ENCODE measurements at places on chromosomes 7 and 10. TPM values are rescaled to one million over a fixed set of nuclear protein-coding genes. Genes with fewer than 3 reads are reported as not detected.

Gene MIOS
- 46.5 TPM for total RNA-seq

Gene NEUROG3
- not detected for total RNA-seq

- peaks cover 22% of the 10 kb centered on the region for H3K4me1 ChIP-seq
- H3K27me3 ChIP-seq = no peaks in the 10 kb centered on the region
- no peak overlapping the region for H3K27ac ChIP-seq
- H3K4me3 ChIP-seq = no peak overlapping the region
- peaks cover 5% of the 10 kb centered on the region for H3K36me3 ChIP-seq
- DNase-seq = no peak
These were observed 72.1 kb downstream of the PTPRE start for GRCh38 chr10:127979045-127979444.

DNA sequence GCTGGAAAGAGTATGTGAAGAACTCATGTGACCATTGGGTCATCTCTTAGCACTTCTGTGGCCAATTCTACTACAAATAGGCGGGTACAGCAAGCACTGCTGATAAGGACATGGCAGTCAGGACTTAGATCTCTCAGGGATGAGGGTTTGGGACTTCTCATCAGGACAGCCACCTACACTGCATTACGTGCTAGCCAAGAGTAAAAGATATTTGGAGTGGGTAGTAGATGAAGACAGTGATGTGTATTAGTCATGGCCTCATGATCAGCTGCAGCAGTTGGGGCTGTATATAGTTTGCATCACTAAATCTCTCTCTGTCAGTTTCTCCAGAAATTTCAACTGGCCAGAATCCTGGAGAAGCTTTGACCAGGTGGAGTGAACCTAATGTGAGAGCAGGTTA lies 9.2 kb downstream of the TAS2R60 start:
- H3K27me3 ChIP-seq = no peaks in the 10 kb centered on the region
- no peak for DNase-seq
- H3K27ac ChIP-seq = no peak overlapping the region
- no peak overlapping the region for H3K4me3 ChIP-seq

- H3K36me3 ChIP-seq = peaks cover 4% of the 10 kb centered on the region
- H3K27me3 ChIP-seq = no peaks in the 10 kb centered on the region
- DNase-seq = no peak
These were observed 188.5 kb downstream of the SNX10 start for GRCh38 chr7:26480156-26480555.

DNA sequence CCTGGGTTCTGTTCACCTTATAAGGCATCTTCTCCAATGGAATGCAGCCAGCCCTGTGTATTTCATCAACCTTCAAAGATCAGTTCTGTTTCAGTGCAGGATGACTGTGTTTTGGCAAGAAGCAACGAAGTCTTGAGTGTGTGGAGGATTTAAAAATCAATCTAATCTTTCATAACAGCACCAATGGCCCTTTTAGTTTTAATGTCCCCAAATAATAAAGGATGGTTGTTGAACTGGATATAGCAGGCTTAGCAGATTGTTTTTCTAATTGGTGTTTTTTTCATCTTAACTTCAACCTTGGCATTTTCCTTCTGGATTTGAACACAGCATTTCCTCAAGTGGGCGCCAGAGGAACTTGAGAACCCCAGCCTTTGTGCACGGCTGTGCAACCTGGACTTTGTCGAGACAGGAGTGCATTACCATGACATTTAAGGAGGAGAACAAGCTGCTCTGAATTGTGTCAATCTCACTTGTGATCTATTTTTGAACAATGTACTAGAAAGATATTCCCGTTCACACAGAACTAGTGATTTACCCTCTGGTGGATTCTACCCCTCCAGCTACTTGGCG lies 313.3 kb upstream of the AKR1E2 start:
- H3K27ac ChIP-seq = no peak overlapping the region
- no peaks in the 10 kb centered on the region for H3K27me3 ChIP-seq

GRCh38 chr10:7525314-7526016 lies 114.6 kb upstream of the SFMBT2 start:
- no peaks in the 10 kb centered on the region for H3K36me3 ChIP-seq
- peak; percentile 71 for DNase-seq
- no peak overlapping the region for H3K4me3 ChIP-seq
- peaks cover 35% of the 10 kb centered on the region for H3K27me3 ChIP-seq
- H3K4me1 ChIP-seq = no peaks in the 10 kb centered on the region
- H3K27ac ChIP-seq = no peak overlapping the region

DNA sequence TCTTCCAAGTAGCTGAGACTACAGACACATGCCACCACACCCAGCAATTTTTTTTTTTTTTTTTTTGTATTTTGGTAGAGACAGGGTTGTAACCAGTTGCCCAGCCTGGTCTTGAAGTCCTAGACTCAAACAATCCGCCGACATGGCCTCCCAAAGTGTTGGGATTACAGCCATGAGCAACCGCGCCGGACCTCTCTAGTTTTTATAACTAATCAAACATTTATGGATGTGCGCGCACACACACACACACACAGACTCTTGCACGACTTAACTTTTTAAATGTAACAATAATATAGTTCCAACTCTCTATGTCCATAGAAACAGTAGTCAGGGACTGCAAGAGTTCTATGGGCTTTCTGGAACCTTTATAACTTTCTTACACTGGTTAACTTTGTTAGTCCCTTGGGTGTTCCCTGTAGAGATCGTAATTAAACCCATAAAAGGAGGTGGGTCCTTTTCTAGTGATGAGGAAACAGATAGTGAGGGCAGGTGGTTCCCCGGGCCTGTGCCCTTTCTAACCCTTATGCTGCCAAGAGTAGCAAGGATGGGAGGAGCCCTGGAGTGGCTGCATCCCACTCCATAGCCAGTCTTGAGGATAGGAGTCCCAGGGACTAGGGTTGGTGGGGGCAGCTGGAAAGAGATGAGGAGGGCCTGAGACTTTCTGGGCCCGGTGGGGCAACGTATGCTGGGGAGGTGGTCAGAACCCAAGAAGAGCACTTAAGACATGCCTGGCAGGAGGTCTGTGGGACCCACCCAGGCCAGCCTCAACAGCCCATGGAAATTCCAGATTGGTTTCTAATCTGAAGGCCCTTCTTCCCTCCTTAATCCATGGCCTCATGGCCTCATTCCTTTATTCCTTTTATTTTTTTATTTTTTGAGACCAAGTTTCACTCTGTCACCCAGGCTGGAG lies 8.6 kb downstream of the MARVELD1 start:
- peaks cover 21% of the 10 kb centered on the region for H3K4me1 ChIP-seq
- peaks cover 22% of the 10 kb centered on the region for H3K36me3 ChIP-seq
- no peak for DNase-seq
- H3K4me3 ChIP-seq = no peak overlapping the region
- H3K27me3 ChIP-seq = no peaks in the 10 kb centered on the region
- peak overlapping the region; percentile 60 for H3K27ac ChIP-seq

GRCh38 chr10:86411281-86411841 lies 44.8 kb upstream of the GRID1 start:
- H3K36me3 ChIP-seq = peaks cover 12% of the 10 kb centered on the region
- H3K4me3 ChIP-seq = peak overlapping the region; percentile 12
- H3K4me1 ChIP-seq = peaks cover 26% of the 10 kb centered on the region
- DNase-seq = no peak
- peak overlapping the region; percentile 82 for H3K27ac ChIP-seq

GRCh38 chr10:79246606-79247275 lies 100.5 kb upstream of the PPIF start:
- no peaks in the 10 kb centered on the region for H3K27me3 ChIP-seq
- no peak for DNase-seq
- H3K4me3 ChIP-seq = no peak overlapping the region
- H3K36me3 ChIP-seq = peaks cover 4% of the 10 kb centered on the region
- H3K4me1 ChIP-seq = peaks cover 16% of the 10 kb centered on the region
- no peak overlapping the region for H3K27ac ChIP-seq

DNA sequence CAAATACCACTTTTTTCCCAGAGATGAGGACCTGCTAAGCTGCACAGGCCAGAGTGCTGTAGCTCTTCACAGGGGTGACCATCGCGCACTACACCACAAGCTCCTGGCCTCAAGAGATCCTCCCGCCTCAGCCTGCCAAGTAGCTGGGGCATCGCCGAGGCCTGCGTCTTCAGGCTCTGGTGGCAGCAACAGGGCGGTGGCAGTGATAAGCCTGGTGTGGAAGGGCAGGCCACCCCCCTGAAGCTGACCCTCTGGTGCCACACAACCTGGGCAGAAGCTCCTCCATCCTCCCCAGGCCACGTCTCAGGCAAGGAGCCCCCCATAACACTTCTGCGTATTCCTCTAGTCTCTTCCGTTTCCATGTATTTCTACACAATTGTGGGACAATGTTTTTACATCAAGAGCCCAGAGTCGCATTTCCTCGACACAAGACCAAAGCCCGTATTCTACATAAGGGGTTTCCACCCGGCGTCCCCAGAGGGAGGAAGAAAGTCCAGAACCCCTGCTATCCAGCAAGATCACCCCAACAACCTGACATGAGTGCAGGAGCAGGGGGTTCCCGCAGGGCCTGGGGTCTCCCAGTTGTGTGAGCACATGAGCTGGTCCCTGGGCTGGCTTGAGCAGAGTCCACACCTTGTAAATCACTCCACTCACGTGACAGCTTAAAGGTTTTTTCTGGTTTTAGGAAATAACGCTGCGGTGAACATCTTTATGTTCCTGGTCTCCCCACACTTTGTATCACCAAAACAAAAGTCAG lies 37.6 kb upstream of the NCAPG2 start:
- H3K27ac ChIP-seq = no peak overlapping the region
- peaks cover 48% of the 10 kb centered on the region for H3K36me3 ChIP-seq
- H3K4me3 ChIP-seq = no peak overlapping the region
- H3K27me3 ChIP-seq = no peaks in the 10 kb centered on the region
- H3K4me1 ChIP-seq = no peaks in the 10 kb centered on the region

DNA sequence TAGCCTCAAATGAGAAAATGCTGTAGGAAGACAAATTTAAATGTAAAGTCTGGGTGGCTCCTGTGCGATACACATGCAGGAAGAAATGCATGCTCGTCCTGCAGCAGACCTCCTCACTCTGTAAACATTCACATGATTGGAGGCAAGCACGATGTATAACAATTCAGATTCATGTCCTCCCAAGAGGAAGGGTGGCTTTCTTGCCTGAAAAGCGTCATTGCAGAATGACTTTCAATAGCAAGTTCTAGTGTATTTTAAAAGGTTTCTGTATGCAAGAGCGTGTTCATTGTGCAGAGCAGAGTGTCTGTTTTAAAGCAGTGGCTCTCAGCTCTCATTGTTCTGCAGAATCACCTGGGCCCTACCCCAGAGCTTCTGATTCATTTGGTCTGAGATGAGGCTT lies 170.3 kb upstream of the CELF2 start:
- no peaks in the 10 kb centered on the region for H3K36me3 ChIP-seq
- no peak overlapping the region for H3K4me3 ChIP-seq

DNA sequence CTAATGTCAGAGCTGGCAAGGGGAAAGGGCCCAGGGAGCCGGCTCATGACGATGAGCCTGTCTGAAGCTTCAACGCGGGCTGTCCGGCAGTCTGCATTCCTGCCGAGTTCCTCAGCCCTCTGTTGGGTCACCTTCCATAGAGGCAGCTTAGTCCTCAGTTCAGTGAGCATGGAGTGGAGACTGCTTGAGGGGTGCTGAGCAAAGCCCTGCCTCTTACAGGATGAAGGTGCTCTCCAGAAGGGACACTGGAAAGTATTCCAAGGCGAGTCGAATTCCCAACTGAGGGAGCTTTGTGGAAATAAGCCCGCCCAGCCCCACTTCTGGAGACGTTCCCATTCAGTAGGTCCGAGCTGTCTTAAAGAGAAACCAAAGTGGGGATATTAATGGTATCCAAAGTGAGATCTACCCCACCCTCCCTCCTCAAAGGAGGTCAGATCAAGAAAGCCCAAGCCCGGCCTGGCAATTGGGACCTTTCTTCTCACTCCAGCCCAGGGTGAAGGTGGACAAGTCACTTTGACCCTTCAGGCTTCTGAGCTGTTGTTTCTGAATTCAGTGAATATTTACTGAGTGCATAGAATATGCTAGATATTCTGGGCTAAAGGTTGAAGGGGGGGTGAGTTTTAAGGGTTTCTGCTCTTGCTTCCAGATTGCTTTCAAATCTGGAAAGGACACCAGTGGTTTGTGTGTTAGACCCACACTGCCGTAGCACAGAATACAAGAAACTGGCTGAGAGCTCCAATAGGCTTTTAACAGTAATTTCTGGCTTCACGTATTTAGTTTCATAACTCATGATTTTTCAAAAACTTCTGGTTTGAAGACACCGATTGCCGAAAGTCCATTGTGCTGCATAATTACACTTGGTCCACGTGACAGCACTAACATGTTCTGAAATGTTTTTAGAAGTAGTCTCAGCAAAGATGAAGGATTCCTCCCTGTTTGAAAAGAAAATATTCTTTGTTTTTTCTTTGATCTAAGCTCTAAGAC lies 3.5 kb downstream of the EGFR start:
- H3K4me3 ChIP-seq = peak overlapping the region; percentile 84
- H3K4me1 ChIP-seq = peaks cover 68% of the 10 kb centered on the region
- no peaks in the 10 kb centered on the region for H3K27me3 ChIP-seq
- H3K36me3 ChIP-seq = peaks cover 61% of the 10 kb centered on the region
- DNase-seq = no peak
- peak overlapping the region; percentile 84 for H3K27ac ChIP-seq

DNA sequence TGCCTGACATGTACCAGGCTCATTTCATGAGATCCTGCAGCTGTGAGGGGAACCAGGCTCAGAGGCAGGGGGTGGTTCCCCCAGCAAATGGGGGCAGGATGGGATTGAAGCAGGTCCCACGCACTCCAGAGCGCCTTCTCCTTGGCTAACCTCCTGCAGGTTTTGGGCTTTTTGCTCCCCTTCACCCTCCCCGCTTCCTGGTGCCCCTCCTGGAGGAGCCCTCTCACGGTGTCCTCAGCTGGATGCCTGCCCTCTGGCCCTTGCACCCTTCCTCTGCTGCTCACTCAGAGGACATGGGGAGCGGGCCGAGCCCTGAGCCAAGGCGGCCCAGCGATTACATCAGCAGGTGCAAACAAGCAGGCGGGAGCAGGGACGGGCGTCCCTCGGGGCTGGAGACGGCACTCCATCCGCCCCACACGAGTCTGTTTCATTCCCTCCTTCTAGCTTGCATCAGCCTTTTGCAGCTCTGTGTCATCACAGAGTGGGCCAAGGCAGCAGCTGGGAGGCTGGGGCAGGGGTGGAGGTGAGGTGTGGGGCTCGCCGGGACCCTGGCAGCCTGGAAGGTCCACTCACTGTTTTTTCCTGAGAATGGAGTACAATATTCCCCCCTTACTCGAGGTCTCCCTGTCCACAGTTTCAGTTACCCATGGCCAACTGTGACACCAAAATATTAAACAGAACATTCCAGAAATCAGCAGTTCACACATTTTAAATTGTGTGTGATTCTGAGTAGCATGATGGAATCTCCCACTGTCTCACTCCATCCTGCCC lies 52.7 kb upstream of the SLC29A3 start:
- no peak overlapping the region for H3K4me3 ChIP-seq
- DNase-seq = no peak
- peaks cover 94% of the 10 kb centered on the region for H3K27me3 ChIP-seq
- H3K4me1 ChIP-seq = no peaks in the 10 kb centered on the region

DNA sequence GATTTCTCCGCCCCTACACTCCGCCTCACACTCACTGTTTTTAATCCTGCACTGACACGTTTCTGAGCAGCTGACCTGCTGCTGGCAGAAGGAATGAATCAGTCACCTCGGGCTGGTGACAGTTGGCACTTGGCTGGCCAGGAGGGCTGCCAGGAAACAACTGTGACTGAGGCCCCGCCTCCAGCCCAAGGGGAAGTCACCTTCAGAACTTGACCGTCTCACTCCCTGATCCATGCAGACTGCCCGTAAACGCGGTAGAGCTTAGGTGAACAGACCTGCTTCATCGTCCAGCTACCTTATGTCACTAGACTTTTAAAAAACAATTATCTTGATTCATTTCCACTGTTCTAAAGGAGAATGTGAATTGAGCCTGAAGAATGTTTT lies 107.5 kb downstream of the DOCK1 start:
- H3K27me3 ChIP-seq = no peaks in the 10 kb centered on the region
- peak overlapping the region; percentile 54 for H3K27ac ChIP-seq
- peaks cover 20% of the 10 kb centered on the region for H3K4me1 ChIP-seq
- peaks cover 7% of the 10 kb centered on the region for H3K36me3 ChIP-seq
- peak overlapping the region; percentile 30 for H3K4me3 ChIP-seq
